ENCODE measurements at places on chromosomes 5 and 9.

DNA sequence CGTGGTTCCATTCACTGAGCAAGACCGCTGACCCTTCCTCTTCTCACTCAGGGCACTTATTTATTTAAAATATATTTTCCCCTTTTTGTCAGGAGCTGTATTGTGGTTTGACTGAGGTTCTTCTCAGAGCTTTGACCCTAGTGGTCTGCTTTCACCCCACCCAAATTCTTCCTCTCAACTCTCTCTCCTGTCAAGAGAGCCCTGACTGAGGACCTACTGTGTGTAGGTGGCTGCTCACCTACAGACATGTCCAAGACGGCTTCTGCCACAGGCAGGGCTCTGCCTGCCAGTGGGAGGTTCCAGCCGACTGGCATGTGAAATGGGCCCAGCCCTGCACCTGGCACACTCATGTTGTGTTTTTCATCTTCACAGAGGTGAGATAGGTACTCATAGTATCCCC is 5.2 kb downstream of the DCANP1 start:
- DNase-seq: no peak

DNA sequence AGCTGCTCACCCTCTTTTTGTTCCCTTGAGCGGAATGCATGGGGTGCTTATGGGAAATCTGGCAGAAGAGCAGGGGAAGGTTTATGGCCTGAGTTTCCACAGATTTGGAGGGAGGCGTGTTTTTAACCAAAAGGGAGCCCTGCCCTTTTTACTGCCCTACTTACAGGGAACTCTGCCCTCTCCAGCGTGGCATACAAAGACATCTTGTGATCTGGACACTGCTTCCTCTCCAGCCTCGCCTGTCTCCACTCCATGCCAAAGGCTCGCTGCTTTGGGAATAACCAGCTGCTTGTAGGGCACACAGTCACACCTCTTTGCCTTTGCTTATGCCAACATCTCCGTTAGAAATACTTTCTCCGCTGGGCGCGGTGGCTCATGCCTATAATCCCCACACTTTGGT is 314.2 kb downstream of the ARHGAP26 start:
- no peak for DNase-seq

GRCh38 chr5:133851521-133851920 is 116.9 kb downstream of the C5orf15 start:
- DNase-seq: no peak

GRCh38 chr9:35789541-35789940 is 1.9 kb upstream of the NPR2 start:
- no peak for DNase-seq

GRCh38 chr9:127318651-127319167 is 54.1 kb downstream of the GARNL3 start:
- no peak for DNase-seq

GRCh38 chr5:168001318-168001717 is 290.1 kb upstream of the WWC1 start:
- DNase-seq: no peak

DNA sequence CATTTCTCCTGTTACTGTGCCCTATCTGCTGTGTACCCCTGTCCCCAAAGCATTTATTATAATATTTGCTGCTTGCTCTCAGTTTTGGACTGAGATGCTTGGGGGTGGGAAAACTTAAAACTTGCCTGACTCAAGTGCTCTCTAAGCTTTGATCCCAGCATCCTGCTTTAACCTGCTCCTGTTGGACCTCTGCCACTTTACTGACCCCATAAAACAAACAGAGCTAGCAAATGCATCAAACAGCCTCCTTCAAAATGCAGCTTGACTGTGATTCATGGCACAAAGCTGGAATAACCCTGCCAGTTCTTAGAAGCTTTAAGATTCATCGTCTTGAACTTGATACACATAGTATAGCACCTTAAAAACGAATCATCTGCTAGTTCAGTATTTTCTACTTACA is 212.5 kb downstream of the DEPDC1B start:
- no peak for DNase-seq

DNA sequence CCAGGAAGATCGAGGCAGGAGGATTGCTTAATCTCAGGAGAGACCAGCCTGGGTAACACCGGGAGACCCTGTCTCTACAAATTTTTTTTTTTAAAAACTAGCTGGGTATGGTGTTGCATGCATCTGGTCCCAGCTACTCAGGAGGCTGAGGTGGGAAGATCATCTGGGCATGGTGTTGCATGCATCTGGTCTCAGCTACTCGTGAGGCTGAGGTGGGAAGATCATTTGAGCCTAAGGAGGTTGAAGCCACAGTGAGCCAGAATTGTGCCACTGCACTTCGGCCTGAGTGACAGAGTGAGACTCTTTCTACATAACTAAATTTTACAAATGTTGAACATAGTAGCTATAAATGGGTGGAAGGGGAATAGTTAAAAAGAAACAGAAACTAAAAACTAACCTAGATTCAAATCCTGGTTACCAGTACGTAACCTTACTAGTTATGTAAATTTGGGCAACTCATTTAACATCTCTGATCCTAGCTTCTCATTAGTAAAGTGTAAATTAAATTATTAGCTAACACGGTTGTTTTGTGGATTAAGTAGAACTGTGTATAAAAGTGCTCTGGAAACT is 41.7 kb downstream of the TMEM161B start:
- no peak for DNase-seq

Measured in RPMI8226 (cell line).